ENCODE measurements at places on chromosomes 6 and 20.
A peak's percentile ranks its signal among the peaks of the same experiment; 100 is the strongest.

DNA sequence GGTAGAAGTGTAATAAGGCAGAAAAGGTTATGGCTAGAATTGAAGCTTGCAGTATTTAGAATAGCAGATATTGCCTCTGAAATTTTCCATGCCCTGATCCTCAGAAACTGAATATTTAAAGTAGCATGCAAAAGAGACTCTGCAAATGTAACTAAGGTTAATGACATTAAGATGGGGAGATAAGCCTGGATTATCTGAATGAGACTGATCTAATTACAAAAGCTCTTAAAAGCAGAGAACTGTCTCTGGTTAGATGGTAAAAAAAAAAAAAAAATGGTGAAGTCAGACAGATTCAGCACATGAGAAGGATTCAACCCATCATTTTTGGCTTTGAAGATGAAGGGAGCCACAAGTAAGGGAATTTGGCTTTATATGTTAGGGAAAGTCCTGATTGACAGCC is 503.7 kb upstream of the IRAK1BP1 start:
- no peak for DNase-seq

GRCh38 chr6:163732479-163732878 is 318.0 kb downstream of the QKI start:
- DNase-seq: no peak

- no peak for DNase-seq
Observed at GRCh38 chr6:127956260-127956888, 55.5 kb upstream of the THEMIS start.

- DNase-seq: no peak
Observed at GRCh38 chr6:67680297-67680932, 954.7 kb upstream of the ADGRB3 start.

- no peak for DNase-seq
Observed at GRCh38 chr20:57655809-57656155, 35.6 kb upstream of the ZBP1 start.

- DNase-seq: no peak
Observed at GRCh38 chr6:141482796-141483597, 649.7 kb upstream of the GJE1 start.

- DNase-seq: no peak
Observed at GRCh38 chr20:2124564-2125213, 23.1 kb downstream of the STK35 start.

- DNase-seq: peak; percentile 35
Observed at GRCh38 chr6:157724138-157724820, 98.8 kb upstream of the SNX9 start.

GRCh38 chr6:5337573-5337972 is 76.3 kb downstream of the FARS2 start:
- peak; percentile 31 for DNase-seq

GRCh38 chr6:160348223-160349019 is at the start of gene SLC22A3:
SLC22A3 (plus strand) TSS chr6:160348378; CDS start chr6:160348420, 42 bp downstream.
- no peak for DNase-seq

- no peak for DNase-seq
Observed at GRCh38 chr20:25637247-25637646, 13.4 kb upstream of the NANP start.

DNA sequence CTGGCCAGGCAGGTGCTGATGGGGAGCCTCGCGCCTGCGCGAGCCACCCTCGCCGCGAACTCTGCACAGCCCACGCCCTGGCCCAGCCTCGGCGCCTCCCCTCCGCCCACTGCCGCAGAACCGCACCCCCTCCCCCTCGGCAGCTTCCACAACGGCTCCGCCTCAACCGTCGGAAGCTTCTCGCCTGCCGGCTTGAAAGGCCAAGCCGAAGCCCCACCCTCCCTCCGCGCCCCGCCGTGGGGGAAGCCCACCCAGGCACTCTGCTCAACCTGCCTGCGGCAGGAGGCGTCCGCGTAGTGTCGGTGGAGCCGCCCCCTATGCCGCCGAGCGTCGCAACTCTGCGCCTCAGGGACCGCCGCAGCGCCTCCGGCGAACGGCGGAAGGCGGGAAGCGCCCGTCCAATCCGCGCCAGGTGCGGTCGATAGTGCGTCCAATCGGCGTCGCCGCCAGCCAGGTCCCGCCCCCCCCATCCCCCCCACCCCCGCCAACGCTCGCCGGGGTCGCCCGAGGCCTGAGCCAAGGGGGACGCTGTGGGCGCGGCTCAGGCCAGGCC is at the start of gene SYCP2:
SYCP2 (minus strand) TSS at position 342 of the 553 bp plus-strand sequence. CDS start 11,224 bp downstream, outside the sequence.
- DNase-seq: no peak

- DNase-seq: no peak
Observed at GRCh38 chr6:144343701-144344428, 58.7 kb downstream of the UTRN start.

DNA sequence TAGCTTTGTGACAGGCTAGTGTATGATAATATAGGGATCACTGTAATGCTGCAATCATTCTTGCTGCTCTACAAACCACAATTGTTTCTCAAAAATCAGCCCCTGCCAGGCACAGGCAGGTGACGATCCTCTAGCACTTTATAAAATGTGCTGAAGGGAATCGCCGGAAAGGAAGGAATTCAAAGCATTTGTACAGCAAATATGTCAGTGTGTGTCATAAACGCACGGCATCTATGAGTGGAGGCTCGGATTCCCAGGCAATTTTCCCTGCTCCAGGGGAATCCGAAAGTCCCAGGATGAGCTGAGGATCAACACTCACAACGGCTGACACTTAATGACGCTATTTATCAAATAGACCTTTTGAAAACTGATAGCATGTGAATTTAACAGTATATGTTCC is 1.4 kb downstream of the PHACTR1 start:
- peak; percentile 34 for DNase-seq
